A673 (cell line): ENCODE measurements at places on chromosomes 7 and 10. TPM values are rescaled to one million over a fixed set of nuclear protein-coding genes. Genes with fewer than 3 reads are reported as not detected.

UBE2D1 gene
- 16.9 and 18.6 TPM in 2 replicates for total RNA-seq

GRCh38 chr10:100986952-100987684, at the start of the genes MRPL43 and TWNK:
MRPL43 (minus strand) TSS chr10:100987497; CDS start chr10:100987443, 54 bp downstream.
TWNK (plus strand) TSS chr10:100987543; CDS start chr10:100988211, 668 bp downstream.
- peak; percentile 90 for DNase-seq

- no peak for DNase-seq
These were observed 6.8 kb downstream of the FFAR4 start for GRCh38 chr10:93573051-93573909.

DNA sequence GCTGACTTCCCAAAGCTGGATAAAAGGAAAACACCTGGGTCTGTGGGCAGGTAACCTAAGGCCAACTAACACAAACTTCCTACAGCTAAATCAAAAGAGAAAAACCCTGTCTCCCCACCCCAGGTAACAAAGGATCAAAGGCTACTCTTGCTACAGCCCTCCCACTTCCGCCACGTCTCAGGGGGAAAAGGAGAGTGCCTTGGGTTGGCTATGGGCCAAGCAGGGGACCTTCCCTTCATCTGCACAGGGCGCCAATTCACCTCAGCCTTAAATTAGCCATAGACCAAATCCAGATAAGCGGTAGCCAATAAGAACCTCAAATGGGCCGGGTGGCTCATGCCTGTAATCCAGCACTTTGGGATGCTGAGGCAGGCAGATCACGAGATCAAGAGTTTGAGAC, 69.1 kb upstream of the LANCL2 start:
- no peak for DNase-seq

GRCh38 chr7:39085590-39086049, 107.9 kb downstream of the POU6F2 start:
- DNase-seq, result no peak

GRCh38 chr10:117135026-117135372, 3.1 kb downstream of the VAX1 start:
- DNase-seq, result no peak

GRCh38 chr10:68963151-68963550, 7.2 kb downstream of the DDX21 start:
- no peak for DNase-seq

GRCh38 chr7:151232917-151233701, 826 bp downstream of the CHPF2 start:
- DNase-seq, result peak; percentile 40

SYT15B gene
- total RNA-seq, result 0.21 and 0.26 TPM in 2 replicates

ANKRD61 gene
- total RNA-seq, result 0.98 and 1.1 TPM in 2 replicates
